ENCODE measurements at places on chromosomes 7 and 10. TPM values are rescaled to one million over a fixed set of nuclear protein-coding genes. Genes with fewer than 3 reads are reported as not detected.

Gene TMEM176B
- not detected for total RNA-seq

Gene AOAH
- total RNA-seq, result not detected

Gene CLRN3
- not detected for total RNA-seq

Gene CNOT4
- 7.4 TPM for total RNA-seq

Gene LIPM
- total RNA-seq, result not detected

Gene WNT8B
- not detected for total RNA-seq

Gene ANTXRL
- total RNA-seq, result not detected

Gene PIP
- total RNA-seq, result not detected

Gene IL2RA
- not detected for total RNA-seq

Gene STEAP1B
- total RNA-seq, result 1.5 TPM

Gene SVOPL
- under 0.01 TPM for total RNA-seq
